ENCODE measurements at places on chromosomes 7 and 10. TPM values are rescaled to one million over a fixed set of nuclear protein-coding genes. Genes with fewer than 3 reads are reported as not detected.

Gene NUTM2A
- 3.5 TPM for polyA plus RNA-seq

Gene GHITM
- polyA plus RNA-seq, result 103 TPM

Gene AP5Z1
- polyA plus RNA-seq, result 20.0 TPM

- no peak for DNase-seq
Observed at GRCh38 chr7:84207025-84207424, 12.4 kb upstream of the SEMA3A start.

GRCh38 chr10:130800281-130800680, 511.2 kb downstream of the TCERG1L start:
- DNase-seq, result no peak

GRCh38 chr10:49012603-49013002, 73.0 kb upstream of the LRRC18 start:
- no peak for DNase-seq

DNA sequence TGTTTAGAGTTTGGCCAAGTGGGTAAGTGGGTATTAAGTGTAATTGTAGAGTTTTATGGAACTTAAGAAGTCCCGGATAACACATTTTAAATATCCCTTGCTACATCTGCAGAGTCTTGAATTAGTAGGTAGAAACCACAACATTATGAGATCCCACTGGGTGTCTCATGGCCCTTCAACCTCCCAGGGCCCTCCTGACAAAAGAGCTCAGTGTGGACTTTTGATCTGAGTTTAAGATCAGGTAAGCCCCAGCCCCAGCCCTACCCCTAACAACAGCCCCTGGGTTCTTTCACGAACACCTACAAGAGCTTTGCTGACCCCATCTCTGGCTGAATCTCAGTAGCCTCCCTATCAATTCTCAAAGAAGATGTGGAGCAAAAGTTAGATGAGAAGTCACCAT, 65.4 kb upstream of the STK17A start:
- DNase-seq, result no peak

GRCh38 chr7:154546946-154547587, 455.9 kb downstream of the PAXIP1 start:
- DNase-seq, result peak; percentile 9

DNA sequence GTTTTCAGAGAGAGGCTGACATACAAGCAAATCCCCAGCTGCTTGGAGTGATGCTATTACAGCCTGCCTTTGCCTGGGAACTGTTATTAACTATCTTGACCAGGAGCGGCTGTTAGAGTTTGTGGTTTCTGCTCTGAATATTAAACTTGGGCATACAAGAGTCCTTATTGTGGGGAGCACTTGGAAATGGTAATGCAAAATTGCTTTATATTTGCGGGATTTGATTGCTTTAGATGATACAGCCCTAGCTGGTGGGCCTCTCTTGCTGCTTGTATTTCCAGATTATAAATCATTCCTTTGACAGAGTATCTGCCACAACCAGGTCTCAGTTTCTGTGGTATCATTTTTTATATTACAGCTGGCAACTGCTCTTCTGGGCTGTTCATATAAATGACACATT, 101.9 kb upstream of the FAM204A start:
- no peak for DNase-seq

DNA sequence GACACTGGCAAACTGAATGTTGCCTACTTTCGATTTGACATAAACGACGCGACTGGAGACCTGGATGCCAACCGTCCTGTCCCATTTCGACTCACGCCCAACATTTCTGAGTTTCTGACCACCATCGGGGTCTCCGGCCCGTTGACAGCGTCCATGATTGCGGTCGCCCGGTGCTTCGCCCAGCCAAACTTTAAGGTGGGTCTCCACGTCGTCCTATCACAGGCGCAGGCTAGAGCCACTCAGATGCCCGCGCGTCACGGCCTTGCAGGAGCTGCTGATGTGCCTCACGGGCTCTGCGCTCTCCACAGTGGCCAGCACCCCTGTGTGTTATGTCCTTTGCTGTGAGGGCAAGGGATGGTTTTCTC, 132.6 kb downstream of the SMURF1 start:
- no peak for DNase-seq

DNA sequence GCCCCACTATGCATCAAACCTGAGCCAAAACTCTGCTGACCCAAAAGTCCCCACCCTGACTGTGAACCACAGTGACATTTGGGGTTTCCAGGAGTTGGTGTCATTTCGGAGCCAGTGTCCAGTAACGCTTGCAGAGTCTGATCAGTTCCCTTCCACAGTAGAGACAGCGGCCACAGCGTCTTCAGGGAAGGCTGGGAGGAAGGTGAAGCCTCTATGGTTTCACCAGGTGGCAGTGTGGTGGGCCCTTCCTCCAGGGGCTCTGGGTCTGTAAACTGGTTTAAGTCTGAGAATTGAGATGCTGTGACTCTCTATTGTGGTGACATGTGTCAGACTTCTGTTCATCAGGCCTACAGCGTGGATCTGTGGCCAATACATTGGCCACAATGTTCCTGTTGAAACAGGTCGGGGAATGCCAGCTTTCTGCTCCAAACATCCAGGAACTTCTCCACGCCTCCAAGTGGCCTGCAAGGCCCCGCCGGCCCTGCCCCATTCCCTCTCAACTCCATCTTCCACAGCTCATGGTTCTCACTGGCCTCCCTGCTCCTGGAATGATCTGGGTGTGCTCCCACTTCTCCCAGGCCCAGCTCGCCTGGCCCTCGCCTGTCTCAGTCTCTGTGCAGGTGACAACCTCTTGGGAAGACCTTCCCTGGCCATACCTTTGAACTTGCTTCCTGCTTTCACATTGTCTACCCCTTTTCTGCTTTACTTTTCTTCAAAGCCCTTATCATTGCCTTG, 124.5 kb upstream of the FAM20C start:
- DNase-seq, result no peak

- DNase-seq, result no peak
Observed at GRCh38 chr7:50474382-50475160, 24.4 kb upstream of the FIGNL1 start.
